Mesothelial cell of epicardium (in vitro differentiated cells): ENCODE measurements at places on chromosomes 6 and 20.

DNA sequence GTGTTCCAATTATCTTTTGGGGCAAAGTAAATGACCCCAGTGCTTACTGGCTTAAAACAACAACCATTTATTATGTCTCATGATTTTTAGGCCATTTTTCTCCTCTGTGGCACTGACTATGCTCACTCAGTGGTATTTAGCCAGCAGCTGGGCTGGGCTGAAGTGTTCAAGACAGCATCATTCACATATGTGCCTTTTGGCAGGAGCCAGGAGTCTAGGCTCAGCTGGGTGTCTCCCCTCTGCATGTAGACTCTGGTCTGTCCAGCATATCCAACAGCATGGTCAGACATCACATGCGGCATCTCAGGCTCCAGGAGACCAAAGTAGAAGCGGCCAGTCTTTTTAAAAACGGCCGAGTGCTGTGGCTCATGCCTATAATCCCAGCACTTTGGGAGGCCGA, 120.3 kb upstream of the TOP1 start:
- DNase-seq = no peak

DNA sequence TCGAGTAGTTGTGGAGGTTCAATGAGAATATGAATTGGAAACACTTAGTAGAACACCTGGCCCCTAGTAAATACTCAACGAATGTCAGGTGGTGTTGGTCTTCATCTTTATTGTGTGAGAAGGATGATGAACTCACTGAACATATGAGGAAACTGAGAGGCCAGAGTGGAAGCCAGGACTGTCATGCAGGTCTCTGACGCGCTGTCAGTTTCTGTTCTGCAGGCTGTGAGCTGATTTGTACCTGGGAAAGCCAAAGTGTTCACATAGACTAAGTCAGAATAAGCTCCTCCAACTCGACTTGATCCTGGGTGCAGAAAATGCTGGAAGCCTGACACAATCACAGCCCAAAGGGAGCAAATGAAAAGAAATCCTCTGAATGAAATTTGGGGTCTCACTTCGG, 222.2 kb downstream of the LY86 start:
- DNase-seq = no peak

GRCh38 chr20:47351643-47352331, 4.7 kb downstream of the ZMYND8 start:
- no peak for DNase-seq

GRCh38 chr6:78390066-78390465, 477.3 kb upstream of the IRAK1BP1 start:
- DNase-seq = no peak

DNA sequence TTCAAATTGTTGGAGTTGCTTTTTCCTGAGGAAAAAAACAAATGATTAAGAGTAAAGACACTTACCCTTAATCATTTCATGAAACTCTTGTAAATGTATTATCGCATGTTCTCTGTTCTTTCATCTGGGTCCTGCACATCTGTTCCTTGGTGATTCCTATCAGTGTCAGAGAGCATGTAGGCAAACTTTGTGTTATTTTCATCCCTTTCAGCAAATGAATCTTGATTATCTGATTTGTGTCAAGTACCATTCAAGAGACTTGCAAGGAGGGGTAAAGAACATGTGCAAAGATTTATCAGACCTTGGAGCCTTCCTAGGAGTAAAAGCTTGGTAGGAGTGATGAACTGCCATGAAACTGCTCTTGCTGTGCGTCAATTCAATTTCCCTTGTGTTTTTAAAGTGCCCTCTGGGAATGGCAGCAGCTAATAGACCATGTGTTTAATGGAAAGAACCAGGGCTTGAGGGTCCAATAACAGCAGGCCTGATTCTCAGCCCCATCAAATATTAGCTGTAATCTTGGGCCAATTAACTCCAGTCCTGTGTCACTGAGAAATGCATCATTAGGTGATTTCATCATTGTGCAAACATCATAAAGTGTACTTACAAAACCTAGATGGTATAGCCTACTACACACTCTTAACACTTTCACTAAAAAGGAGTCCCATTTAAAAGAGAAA, 118.9 kb upstream of the CEP85L start:
- DNase-seq = no peak

DNA sequence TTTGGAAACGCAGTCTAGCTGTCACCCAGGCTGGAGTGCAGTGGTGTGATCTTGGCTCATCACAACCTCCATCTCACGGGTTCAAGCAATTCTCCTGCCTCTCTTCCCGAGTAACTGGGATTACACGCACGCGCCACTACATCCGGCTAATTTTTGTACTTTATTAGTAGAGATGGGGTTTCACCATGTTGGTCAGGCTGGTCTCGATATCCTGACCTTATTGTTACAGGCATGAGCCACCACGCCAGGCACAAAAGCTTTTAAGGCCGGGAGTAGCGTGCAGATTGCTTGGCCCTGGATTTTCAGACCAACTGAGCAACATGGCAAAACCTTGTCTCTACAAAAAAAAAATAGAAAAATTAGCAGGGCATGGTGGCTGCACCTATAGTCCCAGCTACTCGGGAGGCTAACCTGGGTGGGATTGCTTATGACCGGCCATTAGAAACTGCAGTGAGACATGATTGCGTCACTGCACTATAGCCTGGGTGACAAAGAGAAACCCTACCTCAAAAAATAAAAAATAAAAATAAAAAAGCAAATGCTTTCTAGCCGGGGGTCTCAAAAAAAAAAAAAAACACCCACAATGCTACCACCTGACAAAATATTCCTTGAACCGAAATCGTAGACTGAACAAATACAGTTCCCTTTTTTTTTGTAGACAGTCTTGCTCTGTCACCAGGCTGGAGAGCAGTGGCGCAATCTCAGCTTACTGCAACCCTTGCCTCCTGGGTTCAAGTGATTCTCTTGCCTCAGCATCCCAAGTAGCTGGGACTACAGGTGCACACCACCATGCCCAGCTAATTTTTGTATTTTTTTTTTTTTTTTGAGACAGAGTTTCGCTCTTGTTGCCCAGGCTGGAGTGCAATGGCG, 15.0 kb downstream of the RBM39 start:
- DNase-seq = no peak

DNA sequence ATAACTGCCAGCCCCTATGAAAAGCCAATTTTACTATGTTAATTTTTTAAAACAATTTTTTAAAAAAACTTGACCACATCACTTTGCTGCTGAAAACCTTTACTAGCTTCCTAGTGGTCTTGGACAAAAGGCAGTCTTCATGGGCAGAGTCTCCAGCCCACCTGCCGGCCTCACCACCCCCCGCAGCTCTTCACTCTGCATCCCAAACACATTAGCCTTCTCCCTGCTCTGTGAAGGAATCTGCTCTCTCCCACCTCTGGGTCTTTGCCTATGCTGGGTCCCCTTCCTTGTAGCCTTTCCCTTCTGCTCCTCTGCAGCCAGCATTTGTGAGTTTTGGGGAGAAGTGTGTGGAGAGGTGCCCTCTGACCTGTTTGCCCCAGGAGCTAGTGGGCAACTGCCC, 170.7 kb upstream of the MLN start:
- no peak for DNase-seq

DNA sequence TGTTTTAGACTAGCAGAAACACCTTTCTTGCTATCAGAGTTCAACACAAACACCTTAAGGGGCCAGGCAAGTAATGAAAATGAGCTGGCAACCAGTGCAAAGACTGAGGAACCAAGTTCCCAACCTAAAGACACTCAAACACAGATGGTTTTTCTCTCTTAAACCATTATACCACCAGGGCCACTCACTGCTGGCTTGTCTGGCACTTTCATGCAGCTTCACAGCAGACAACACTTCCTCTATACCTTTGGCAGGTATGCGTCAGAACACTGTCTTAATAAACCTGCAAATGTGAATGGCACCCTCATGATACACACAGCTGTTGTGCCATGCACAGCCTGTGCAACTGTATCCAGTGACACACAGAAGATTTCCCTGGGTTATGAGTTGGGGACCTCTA, 41.6 kb downstream of the NFATC2 start:
- DNase-seq = no peak

GRCh38 chr20:5510446-5510845, 193.7 kb upstream of the PROKR2 start:
- no peak for DNase-seq

- no peak for DNase-seq
Measured at GRCh38 chr6:148967011-148967520, 220.2 kb downstream of the UST start.

DNA sequence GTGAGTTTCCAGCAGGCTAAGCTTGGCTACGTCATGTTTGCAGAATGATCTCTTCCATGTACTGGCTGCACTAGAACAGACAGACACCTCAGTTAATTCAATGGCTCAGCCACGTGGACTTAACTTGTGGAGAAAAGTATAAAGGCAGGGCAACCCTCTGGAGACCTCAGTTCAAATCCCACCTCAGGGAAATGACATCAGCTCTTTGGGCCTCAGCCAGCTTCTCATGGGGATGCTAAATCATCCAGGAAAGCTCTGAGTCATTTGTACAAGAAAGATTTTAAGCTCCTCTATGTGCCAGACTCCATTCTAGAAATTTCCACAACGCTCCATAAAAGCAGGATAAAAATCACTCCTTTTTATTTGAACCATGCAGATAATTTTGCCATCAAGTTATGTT, 128.5 kb upstream of the SALL4 start:
- DNase-seq = no peak

DNA sequence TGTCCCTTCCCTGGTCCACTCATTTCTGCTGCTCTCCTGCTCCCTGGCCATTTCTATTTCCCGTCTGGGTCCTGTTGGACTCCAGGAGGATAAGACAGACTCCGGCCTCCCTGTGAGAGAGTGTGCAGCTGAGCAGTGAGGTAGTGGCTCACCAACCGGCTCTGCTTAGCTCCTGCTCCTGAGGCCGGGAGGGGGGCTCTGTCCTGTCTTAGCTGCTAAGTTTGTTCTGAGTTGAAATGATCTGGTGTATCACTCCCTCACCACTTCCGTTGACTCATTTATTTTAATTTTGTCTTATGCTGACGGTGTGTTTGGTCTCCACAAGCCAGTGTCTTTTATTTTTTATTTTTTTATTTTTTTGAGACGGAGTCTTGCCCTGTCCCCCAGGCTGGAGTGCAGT, 148.5 kb upstream of the PDE10A start:
- no peak for DNase-seq

GRCh38 chr6:52077180-52077884, 10.1 kb downstream of the PKHD1 start:
- DNase-seq = no peak

DNA sequence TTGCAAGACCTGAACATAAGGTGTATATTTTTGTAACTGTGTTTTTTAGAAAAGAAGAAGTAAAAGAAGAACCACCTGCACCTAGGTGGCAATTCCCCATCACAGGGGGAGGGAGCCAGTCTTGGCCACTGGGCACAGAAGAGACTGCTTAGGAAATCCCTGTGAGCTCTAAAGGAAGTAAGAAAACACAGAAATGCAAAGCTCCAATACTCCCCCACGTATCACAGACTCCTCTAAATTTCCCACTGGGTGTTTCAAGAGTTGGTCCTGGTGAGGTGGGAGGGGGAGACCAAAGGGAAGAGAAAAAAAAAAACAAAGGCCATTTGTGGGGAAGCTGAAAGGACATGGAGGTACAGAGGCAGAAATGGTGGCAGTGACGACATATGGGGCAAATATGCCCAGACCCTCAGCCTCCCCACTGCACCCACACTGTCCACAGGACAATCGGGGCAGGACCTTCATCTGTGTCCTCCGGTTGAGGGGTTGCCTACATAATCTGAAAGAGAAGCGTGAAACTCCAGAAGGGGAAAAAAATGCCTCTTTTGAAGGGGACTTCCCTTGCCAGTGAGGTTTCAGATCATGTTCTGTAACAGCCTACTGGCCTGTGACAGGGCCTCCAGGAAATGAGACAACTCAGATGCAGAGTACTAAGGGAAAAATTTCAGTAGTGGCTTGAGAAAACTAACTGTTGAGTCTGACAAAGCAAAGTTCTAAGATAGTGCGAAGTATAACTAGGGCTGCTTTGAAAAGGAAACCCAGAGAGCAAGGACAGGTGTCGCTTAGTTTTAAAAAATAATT, 226.2 kb upstream of the MARCKS start:
- no peak for DNase-seq

DNA sequence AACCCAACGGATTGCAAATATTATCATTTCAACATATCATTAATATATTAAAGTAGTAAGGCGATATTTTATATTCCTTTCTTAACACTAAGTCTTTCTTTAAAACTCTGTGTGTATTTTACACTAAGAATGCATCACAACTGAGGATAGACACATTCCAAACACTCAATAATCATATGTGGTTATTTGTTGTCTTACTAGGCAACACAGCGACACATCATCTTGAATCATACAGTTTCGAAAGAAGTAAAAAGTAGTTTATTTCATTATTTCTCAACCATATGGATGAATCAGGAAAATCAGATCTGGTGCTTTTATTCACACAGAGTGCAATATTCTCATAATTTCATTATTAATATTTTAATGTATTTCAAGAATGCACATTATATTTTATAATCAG, 662.4 kb downstream of the EPHA7 start:
- no peak for DNase-seq

DNA sequence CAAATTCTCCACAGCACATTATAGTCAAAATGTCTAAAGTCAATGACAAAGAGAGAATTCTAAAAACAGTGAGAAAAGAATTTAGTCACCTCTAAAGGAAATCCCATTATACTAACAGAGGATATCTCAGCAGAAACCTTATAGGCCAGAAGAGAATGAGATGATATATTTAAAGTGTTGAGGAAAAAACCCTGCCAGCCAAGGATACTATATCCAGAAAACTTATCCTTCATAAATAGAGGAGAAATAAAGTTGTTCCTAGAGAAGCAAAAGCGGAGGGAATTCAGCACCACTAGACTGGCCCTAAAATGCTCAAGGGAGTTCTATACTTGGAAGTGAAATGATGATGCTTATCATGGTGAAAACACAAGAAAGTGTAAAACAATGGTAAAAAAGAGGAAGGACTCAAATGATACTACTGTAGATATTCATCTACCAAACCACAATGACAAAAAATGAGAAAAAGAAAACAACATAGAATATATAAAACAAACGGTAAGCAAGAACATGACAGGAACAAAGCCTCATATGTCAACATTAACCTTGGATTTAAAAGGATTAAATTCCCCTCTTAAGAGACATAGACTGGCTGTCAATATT, 16.7 kb downstream of the GPRC6A start:
- no peak for DNase-seq

- no peak for DNase-seq
Measured at GRCh38 chr6:111921103-111921502, 47.9 kb upstream of the FYN start.

DNA sequence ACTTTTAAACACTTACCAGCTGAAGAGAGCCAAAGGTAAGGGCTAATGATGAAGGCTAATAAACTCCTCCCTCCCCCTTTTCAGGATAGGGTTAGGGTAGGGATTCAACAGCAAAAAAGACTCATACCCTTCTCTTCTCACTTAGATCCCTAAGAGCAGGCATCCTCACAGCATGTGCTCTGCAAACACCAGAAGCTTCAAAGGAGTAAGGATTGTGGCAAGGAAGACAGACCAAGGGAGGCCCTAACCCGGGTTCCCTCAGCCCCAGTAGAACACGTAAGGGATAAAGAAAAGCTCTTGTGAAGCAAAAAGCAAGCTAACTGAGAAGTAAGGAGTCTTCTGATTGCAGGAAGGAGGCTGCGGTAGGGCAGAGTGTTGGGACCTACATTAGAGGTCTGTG, 11.6 kb downstream of the MAP3K7 start:
- DNase-seq = no peak

GRCh38 chr6:32070814-32071543, 32.8 kb downstream of the CYP21A2 start:
- DNase-seq = no peak
